GM20000 (cell line): ENCODE measurements at places on chromosomes 5 and 9.

DNA sequence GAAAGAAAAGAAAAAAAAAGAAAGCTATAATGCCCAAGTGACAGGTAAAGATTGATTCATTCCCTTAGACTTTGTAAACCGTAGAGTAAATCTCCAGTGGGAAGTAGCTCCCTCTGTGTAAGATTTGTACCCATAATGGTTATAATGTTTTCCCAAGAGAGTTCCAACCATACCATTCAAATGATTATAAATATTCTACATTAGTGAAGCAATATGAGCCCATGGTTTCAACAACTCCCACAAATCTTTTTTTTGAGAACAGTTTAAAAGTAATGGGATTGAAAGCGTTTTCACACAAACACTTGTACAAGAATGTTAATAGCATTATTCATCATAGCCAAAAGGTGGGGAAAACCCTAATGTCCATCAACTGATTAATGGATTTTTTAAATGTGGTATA lies 58.0 kb downstream of the GRAMD2B start:
- DNase-seq = no peak

GRCh38 chr5:59354811-59355210 lies 538.7 kb downstream of the PDE4D start:
- no peak for DNase-seq

DNA sequence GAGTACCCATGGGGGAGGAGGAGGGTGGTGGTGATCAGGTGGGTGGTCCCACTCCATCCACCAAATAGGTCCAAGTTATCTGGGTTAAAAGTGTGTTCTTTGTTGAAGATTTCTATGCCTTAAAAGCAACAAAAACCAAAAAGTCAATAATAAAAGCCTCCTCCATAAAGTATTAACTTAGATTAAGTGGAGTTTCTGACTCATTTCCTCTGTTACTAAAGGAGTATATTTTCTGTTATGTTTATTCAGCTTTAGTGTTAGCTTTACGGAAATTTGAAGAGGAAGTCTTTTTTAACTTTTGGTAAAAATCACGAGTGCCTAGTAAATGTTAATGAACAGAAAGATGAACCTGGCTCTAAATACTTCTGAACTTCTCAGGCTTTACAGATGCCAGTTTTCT lies 17.8 kb downstream of the FBXO38 start:
- no peak for DNase-seq

GRCh38 chr9:95088421-95089161 lies 228.9 kb downstream of the FANCC start:
- DNase-seq = no peak

DNA sequence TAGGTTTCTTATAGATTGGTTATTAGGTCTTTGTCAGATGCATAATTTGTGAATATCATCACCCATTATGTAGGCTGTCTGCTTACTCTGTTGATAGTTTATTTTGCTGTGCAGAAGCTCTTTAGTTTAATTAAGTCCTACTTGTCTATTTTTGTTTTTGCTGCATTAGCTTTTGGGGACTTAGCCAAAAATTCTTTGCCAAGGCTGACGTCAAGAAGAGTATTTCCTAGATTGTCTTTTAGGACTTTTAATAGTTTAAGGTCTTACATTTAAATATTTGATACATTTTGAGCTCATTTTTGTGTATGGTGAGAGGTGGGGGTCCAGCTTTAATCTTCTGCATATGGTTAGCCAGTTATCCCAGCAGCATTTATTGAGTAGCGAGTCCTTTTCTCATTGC lies 24.8 kb upstream of the ANGPTL2 start:
- no peak for DNase-seq

- DNase-seq = no peak
Observed at GRCh38 chr5:98401656-98402055, 371.8 kb upstream of the RGMB start.

GRCh38 chr9:126616521-126616976 lies 2.8 kb downstream of the LMX1B start:
- no peak for DNase-seq

GRCh38 chr9:36837431-36838405 lies 196.3 kb downstream of the PAX5 start:
- DNase-seq = no peak

DNA sequence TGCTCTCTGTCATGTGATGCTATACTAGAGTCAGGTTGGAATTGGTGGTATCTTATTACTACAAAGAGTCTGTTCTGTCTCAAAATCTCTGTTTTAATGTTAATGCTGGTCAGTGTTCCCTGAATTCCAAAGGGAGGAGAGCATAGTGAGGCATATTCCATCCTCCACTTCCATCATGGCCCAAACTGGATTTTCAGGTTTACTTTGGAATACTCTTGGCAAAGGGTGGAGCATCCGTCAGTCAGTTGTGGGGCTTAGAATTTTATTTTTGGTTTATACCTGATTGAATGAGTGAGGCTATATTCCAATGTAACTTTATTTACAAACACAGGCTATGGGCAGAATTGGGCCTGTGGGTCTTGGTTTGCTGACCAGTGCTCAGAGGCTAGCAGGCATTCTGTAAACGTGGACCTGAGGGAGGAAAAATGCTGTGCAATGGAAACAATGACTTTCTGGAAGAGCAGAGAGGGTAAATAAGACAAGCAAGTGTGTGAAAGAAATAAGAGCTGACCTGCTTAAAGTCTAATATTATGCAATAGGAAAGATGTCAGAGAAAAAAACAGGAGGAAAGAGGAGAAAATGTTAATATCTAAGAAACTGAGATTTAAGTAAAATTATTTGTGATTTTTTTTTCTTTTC lies 106.2 kb upstream of the CLINT1 start:
- DNase-seq = no peak

DNA sequence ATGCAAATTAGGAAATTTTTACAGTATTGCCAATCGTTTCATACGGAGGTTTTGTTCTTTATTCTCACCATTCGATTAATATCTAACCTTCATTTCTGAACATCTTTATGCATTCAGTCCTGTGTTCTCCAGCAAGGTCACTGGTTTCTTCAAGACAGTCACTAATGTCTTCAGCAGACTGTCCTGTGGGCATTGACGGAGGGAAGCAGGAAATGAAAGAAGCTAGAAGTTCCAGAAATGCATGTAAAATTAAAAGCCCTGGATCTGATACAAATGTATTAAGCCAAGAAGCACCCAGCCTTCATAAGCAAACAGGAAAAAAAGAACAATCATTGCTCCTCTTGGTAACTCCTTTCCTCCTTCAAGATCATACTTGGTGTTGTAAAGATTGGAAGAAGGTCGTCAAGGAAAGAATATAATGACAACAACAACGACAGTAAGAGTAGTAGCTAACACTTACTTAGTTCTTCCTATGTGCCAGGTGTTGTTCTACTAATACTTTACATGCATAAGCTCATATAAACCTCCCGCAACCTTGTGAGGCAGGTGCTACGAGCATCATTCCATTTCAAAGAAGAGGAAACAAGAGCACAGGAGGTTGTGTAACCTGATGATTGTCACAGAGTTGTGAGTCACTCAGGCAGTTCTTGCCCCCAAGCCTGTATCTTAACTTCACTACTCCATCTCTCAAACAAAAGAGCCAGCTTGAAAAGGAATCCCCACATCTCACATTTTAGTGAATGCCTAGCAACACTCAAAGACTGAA lies 59.9 kb upstream of the CER1 start:
- DNase-seq = no peak

GRCh38 chr9:120724757-120725400 lies 10.6 kb upstream of the MEGF9 start:
- no peak for DNase-seq

DNA sequence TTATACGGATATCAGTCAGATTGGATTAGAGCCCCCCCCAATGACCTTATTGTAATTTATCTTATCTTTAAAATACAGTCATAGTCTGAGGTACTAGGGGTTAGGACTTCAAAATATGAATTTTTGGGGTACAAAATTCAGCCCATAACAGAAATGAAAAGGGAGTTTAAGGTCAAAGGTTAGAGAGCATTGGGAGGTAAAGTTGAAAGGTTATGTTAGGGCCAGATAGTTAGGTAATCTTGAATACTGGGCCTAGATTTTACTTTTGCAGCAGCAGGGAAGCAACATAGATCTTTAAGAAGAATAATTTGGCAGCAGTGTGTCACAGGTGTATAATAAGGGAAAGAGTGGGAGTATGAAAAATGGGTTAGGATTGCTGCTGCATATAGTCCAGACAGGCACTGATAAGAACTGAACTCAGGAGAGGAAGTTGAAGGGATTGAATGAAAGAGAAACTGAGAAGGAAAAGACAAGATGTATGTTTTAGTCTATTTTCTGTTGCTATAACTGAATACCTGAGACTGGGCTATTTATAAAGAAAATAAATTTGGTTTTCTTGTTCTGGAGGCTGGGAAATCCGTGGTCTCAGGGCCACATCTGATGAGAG lies 10.7 kb upstream of the GCNT4 start:
- DNase-seq = no peak

DNA sequence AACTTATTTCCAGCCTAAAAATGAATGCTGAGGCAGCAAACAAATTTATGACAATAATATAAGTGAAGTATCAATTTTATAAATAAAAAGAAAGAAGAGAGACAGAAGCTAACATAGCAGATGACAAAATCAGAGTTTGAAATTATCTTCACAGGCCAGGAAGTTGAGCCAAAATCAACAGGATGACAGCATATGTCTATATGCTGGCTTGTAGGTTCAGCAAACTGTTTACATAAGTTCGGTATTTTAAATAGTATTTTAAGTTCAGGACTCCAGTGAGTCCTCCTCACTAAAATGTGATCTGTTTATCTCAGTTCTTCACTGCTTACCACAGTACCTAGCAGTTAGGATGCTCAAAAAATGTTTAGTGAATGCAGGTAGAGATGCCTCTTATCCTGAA lies 359.6 kb upstream of the SMC2 start:
- no peak for DNase-seq

- DNase-seq = no peak
Observed at GRCh38 chr9:130607640-130608420, 28.5 kb downstream of the FUBP3 start.

GRCh38 chr9:38408719-38409118 lies 15.5 kb downstream of the IGFBPL1 start:
- DNase-seq = no peak

DNA sequence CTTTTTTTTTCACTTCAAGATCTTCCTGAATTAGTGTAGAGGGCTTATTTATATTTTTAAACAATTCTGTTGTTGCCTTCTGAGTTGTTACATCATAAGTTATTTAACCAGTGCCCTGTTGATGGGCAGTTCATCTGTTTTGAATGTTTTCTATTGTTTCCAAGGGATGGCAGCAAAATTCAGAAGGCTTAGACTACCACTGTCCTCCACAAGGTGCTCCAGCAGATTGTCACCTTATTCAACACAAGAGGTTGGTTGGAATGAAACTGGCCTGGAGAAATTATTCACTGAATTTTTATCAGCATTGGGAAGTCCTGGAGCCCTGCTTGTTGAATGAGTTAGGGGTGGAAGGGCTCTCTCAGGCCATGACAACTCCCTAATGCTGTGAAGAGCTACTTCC lies 1.3 kb upstream of the KLHL9 start:
- no peak for DNase-seq

DNA sequence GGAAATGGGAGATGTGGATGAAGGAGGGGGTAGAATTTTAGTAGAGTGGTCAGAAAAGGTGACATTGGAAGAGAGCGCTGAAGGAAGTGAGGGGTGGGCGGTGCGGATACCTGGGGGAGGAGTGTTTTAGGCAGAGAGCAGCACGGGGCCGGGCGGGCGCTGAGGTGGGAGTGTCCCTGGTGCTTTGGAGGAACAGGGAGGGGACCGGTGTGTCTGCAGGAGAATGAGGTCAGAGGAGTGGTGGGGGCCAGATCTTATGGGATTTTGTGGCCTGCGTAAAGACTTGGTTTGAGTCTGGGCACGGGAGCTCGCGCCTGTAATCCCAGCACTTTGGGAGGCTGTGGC lies 5.8 kb upstream of the PSD2 start:
- no peak for DNase-seq

DNA sequence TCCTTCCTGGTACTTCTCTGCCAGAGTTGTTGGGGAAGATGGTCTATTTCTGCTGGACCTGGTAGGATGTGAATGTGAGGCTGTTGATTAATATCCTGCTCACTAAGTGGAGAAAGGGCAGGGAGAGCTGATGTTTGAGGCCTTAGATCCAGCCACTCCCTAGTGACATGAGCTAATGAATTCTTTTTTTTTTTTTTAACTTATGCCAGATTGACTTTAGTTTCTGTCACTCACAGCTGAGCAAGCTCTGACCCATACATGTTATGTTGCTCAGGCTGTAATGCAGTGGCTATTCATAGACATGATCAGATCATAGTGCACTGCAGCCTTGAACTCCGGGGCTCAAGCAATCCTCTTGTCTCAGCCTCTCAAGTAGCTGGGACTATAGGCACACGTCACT lies 75.1 kb upstream of the SPRY4 start:
- DNase-seq = no peak

- no peak for DNase-seq
Observed at GRCh38 chr5:31107091-31107518, 86.4 kb upstream of the CDH6 start.

DNA sequence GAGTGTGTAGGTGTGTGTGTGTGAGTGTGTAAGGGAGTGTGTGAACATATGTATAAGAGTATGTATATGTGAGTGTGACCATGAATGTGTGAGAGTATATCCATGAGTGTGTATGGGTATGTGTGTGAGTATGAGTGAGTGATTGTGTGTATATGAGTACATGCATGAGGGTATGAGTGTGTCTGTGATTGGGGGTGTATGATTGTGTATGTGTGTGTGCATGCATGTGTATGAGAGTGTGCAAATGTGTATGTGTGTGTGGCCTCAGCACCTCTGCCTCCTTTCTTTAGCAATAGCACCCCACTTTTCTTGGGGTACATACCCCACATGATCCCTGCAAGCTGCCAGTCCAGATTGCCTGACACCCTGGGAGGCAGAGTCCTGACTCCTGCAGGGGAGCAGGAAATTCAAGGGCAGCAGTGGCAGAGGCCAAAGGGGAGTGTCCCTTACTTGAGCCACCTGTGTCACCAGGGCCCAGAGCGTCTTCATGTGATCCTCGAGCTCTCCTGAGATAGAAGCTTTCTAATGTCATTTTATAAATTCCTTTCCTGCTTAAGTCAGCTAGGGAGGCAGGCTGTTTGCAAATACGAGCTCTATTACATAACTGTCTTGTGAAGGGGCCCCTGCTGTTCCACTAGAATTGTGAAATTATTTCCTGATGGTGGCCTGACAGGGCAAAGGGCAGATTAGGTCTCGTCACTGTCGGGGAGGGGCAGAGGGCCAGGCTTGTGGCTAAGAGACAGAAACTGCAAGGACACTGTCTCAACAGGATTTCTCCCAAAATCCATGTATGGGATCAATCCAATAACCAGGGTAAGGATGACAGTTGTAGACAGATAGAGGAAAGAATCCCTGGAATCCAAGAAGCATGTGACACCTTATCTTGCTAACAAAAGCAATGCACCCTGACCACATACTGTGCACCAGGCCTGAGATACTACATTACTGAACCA lies 389.1 kb downstream of the GADD45G start:
- DNase-seq = no peak

- DNase-seq = peak; percentile 88
Observed at GRCh38 chr9:113056191-113057106, at the start of gene ZFP37. Gene ZFP37 (minus strand): TSS chr9:113056724. CDS start chr9:113056688, 36 bp downstream.

- DNase-seq = peak; percentile 26
Observed at GRCh38 chr5:103808464-103809106, 246.0 kb upstream of the NUDT12 start.

GRCh38 chr5:14148483-14148882 lies 5.3 kb downstream of the TRIO start:
- no peak for DNase-seq
